Stimulated activated CD4-positive, alpha-beta T cell treated with anti-CD3 and anti-CD28 coated beads, Interleukin-12 subunit alpha, Interleukin-12 subunit beta, amount 100 ng/mL, for 24 hours (primary cell): ENCODE measurements at places on chromosomes 3 and 15.

DNA sequence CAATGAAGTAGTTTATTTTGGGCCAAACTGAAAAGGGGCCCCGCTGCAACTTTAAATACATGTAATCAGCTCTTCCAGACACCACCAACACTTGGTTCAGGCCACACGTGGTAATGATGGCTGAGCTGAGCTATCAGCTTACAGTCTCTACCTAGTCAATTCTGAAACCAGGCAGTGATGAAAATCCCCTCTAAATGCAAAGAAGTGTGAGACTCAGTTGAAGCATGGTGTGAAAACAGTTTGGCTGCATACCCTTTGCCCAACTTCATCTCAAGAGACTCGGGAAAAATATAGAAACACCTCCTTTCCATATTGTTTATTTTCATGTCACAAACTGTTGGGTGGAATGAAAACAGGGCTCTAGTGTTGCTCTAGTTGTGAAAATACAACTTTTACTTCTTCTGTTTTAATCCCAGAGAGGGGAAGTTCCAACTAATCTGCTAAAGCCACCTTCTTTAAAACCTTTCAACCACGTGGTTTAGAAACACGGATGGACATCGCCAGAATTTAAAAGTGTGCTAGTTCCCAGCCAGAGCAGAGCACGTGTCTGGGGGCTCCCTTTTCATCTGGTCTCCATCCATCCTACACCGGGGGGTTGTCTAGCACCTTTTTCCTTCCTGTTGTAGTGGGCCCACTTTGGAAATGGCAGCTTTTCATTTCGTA is 229.1 kb downstream of the EPHB1 start:
- DNase-seq = no peak

DNA sequence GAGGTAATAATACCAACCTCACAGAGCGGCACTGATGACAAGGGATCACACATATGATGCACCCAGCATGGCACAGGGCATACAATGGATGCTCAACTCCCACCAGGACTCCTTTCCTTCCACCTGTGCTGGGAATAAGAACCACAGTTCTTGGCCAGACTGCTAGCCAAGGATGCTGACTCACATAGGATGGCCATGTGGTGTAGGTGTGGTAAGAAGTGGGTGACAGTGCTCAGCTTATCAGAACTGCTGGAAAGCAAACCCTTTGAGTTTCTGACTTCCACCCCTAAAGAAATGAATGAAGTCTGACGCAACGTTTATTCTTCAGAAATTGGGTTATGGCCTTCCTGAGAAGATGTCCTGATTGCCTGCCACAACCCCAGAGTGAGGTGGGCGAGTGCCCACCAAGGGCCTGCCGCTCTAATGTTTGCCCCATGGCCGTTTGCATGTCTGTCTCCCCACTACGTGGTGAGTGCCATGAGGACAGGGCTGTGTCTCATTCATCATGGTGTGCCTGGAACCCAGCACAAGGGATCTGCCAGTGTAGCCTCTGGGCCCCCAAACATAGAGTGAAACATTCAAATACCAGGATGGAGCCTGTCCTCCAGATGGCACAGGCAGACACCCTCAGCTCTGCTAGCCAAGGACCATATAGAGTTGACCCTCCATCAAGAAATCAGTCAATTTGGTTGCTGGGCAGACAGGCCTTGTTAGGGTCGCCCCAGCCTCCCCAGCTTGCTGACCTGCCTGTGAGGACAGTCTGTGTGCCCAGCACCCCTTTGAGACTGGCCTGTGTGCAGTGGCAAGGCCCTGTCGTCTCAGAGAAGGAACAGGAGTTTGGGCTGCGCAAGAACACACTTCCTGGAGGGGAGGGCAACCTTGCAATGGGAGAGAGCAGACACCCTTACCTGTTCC is 57.6 kb upstream of the SLCO2A1 start:
- no peak for DNase-seq

GRCh38 chr15:93289941-93290617 is 201.1 kb upstream of the RGMA start:
- no peak for DNase-seq

GRCh38 chr3:104555728-104556127 is 811.0 kb upstream of the ALCAM start:
- no peak for DNase-seq
